ENCODE measurements at places on chromosomes 13 and 19.

DNA sequence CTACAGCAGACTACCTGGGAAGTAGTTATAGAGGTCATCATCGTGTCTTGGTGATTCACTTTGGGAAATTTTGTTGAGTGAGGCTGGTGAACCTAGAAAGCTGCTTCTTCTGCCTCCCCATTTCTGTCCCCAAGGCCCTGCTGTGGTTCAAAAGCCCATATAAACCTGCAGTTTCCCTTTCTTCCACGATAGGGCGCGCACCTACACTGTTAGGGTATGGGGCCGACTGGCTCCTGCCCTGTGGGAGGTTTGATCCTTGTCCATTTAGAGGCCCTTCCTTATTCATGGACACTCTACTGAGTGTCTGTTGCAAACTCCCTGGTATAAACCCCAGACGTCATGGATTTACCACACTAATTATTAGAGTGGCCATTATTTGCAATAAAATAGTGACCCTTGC lies 191.8 kb downstream of the GGACT start:
- DNase-seq = no peak

DNA sequence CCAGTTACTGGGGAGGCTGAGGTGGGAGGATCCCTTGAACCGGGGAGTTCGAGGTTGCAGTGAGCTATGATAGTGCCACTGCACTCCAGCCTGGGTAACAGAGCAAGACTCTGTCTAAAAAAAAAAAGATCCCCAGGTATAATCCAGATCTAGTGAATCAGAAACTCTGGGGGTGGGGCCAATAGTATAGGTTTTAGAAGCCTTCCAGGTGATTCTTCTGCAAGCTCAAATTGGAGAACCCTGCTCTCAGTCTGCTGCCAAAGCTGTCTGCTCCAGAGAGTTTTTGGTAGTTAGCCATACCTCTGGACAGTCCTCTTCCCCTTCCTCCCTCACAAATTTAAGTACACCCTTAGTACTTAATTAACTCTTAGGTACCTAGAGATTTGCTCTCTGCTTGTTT lies 28.0 kb downstream of the SERP2 start:
- DNase-seq = no peak

GRCh38 chr13:96474181-96474557 lies 384.3 kb downstream of the HS6ST3 start:
- no peak for DNase-seq

DNA sequence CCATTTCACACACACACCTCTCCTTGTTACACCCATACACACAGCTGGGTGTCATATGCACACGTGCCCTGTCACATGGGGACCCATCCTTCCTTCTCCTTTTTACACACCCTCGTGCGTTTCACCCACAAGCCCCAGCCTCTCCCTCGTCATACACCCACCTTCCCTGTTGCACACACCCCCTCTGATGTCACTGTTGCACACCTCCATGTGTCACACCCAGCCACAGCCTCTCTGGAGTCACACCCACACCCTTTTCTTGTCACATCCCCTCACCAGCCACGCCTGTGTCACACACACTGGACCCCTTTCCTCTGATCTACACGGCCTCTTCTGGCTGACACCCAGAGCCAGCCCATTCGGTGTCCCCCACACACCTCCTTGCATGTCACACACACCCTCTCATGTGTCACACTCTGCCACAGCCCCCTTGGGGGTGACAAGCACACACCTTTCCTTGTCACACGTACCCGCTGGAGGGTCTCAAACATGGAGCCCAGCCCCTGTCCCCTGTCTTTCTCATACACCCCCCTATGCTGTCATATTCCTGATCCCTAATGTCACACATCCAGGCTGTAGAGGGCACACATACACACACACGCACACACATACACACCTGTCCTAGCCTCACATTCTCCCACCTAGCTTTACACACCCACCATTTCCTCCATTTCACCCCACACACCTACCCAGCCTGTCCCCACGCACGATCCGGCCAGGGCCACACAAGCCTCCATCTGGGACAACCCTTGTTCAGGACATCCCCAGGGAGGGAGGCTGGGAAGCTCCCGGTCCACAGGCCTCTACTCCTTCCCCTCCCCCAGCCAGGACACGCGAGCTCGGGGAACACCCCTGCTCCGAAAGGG lies 1.4 kb downstream of the NOVA2 start:
- peak; percentile 4 for DNase-seq

DNA sequence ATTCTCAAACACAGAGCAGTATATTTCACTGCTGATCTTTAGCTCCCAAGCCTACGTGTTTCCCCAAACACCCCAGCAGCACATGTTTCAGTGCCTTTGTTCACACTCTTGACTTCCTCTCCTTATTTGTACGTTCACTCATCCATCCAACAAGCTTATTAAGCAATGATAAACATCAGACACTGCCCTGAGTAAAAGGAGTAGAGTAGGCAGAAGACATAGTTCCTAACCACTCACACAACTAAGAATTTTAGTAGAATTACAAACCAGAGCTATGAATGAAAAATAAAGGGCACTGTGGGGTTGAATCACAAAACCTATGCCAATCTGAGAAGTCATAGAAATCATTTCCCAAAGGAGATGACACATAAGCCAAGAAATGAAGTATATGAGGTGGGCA lies 213.5 kb downstream of the DIAPH3 start:
- DNase-seq = no peak

GRCh38 chr13:31797154-31797775 lies 57.9 kb downstream of the RXFP2 start:
- no peak for DNase-seq

- no peak for DNase-seq
These were observed 1.5 kb downstream of the GPC6 start for GRCh38 chr13:93227878-93228642.

DNA sequence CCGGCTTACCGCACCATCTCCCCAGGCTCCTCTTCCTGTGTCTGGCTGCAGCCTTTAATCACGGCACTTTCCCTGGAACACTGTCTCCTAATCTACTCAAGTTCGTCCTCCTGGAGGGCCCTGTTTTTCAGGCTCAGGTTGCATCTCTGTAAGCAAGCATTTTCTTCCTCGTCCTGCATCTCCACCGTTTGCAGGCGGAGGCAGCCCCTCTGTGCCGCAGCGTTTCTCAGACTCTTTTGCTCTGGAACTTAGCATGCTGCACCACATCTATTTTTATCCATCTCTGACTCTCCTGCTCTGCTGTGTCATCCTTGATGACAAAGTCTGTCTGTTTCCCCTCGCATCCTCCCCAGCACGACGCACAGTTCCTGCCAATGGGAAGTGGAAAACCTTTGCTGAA lies 117.5 kb downstream of the ATP8A2 start:
- no peak for DNase-seq

DNA sequence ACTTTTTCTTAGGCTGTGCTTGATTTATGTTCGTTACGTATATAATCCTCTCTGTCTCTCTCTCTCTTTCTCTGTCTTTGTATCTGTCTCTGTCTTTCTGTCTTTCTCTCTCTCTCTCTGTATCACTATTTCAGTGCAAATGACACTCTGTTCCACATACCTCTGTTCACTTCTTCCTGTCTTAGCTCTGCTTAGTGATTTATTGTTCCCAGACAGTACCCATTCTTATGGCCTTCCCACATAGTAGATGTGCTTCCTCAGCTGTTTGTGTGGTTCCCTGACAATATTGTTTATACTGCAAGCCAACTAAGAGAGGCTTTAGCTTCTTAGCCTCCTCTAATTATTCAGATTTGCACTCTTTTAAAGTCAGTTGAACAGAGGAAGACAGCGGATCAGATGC lies 1244.2 kb downstream of the DIAPH3 start:
- DNase-seq = no peak

GRCh38 chr13:19838865-19839275 lies 24.6 kb downstream of the ZMYM5 start:
- DNase-seq = no peak

GRCh38 chr13:43425234-43425633 lies 361.5 kb downstream of the ENOX1 start:
- no peak for DNase-seq

GRCh38 chr13:46964789-46965527 lies 68.1 kb upstream of the HTR2A start:
- no peak for DNase-seq

- no peak for DNase-seq
These were observed 303.4 kb downstream of the SPRY2 start for GRCh38 chr13:80037505-80037888.

DNA sequence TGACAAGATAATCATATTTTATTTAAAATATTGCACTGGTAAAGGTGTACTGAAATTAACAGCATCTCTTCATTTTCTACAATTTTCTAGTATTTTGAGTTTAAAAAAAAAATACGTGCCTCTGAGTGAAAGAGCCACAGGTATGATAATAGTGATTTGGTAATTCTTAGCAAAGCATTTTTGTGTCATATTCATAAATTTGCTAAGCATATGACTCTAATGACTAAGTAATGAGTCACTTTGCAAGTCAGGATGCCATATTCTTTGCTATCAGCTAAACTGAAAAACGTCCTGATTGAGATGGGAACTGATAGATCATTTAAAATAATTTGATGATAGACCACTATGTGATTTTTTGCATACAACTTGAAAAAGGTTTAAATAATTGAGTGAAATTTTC lies 136.1 kb upstream of the IRS2 start:
- DNase-seq = no peak

DNA sequence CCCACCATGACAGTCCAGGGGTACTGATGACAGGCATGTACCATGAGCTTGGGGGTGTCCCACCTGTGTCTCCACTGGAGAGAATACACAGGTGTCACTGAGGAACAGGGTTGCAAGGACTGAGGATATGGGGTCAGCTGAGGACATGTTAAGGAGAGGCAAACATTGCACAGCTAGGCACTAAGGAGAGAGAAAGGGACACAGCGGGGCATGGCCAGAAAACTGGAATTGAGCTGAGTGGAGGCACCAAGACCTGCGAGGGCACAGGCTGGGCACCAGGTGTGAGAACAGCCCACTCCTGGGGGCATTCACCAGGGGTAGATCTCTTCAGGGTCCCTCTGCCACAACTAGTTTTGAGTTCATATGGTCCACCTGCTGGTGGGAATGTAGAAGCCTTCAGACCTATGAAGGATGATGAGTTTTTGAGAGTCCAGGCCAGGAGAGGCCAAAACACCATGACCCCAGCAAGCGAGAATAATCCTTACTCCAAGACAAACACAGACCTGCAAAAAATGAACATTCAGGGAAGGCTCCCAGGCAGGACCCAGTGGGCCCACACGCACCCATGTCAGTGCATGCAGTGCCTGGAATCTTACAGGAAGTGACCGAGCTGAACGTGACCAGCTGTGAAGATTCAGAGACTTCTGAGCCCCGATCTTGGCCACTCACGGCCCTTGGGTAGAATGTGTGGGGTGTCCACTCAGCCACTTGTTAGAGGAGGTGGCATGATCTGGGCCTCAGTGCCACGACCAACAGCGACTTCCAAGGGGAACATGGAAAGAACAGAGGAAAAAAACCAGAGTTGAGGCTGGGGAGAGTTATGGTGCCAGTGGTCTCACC lies 1.4 kb upstream of the ZNF584 start:
- DNase-seq = no peak

DNA sequence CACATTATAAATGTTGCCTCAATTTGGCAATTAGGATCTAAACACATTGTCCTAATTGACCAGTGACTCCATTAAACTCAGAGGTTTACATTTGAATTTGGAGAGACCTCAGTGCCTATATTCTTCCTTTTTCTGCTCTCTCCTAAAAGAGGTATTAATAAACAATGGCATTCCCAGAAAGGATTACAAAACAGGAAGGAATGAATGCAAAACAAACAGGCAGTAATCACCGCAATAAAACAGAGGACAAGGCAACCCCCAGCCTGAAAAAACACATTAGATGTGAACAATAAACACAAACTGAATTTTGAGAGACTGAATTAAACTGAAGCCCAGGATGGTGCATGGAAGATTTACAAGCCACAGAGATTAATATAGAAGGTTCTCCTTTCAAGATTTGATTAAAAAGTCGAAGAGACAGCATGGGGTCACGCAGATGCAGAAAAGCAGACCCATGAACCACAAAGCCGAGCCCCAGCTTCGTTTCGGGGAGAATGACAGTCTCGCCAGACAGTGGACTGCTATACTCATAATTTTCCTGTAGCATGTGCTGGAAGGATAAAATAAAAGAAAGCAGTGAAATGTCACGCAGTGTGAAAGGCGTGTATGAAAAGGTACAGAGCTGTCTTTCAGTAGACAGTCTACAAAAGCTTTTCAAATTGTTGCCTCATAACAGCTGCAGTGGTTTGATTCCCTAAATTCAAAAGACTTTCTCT lies 503.0 kb downstream of the LIG4 start:
- DNase-seq = no peak

DNA sequence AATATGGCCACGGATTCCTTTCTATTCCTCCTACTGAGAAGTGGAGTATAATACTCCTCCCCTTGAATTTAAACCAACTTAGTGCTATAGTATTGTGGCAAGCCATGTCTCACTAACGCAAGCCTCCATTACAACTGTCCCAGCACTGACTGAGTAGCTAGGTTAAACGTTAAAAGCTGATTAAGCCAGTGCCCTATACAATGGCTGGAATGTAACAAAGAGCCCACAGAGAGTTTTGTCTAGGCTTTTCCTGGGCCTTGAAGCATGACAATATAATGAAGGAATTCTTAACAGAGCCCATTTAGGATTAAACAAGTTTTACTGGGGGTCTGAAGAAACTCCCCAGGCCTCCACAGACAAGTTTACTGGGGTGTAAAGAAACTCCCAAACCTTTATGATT lies 254.5 kb upstream of the DACH1 start:
- DNase-seq = no peak

DNA sequence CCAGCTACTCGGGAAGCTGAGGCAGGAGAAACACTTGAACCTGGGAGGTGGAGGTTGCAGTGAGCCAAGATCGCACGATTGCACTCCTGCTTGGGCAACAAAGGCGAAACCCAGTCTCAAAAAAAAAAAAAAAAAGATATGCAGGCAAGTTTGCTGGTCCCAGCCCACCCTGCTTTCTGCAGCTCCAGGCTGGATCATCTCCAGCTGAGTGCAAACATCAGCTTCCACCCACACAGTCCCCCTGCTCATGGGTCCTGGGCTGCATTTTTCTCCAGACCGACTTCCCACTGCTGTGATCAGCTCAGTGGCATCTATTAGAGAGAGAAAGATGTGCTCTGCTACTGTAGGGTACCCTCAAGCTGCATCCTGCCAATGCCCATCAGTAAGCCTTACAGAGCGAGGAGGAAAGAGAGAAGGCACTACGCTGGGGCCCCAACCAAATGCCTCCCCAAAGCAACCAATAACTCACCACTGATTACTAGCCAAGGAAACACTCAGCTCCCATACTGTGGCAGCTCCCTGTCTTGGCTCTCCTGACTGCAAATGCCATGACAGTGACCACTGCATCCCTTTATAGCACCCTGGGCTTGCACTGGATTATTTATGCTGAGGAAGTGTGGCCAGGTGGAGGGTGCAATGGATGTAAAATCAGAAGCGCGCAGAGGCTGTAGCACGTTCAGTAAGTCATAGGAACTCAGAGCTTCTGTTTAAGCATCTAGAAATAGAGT lies 170.9 kb upstream of the ZNF507 start:
- DNase-seq = no peak

GRCh38 chr19:3225677-3226093 lies 1.2 kb downstream of the CELF5 start:
- no peak for DNase-seq

GRCh38 chr13:32840989-32841713 lies 175.1 kb upstream of the KL start:
- DNase-seq = no peak

- DNase-seq = no peak
These were observed 769.8 kb upstream of the MIR17HG start for GRCh38 chr13:90577726-90578125.

All from CD4-positive, alpha-beta T cell treated with Interleukin-17A for 4 hours (primary cell).